Endothelial cell (in vitro differentiated cells): ENCODE measurements at places on chromosomes 12 and 14.
A peak's percentile ranks its signal among the peaks of the same experiment; 100 is the strongest.

GRCh38 chr12:110585231-110585799, 2.2 kb upstream of the PPTC7 start:
- DNase-seq, result peak; percentile 18

DNA sequence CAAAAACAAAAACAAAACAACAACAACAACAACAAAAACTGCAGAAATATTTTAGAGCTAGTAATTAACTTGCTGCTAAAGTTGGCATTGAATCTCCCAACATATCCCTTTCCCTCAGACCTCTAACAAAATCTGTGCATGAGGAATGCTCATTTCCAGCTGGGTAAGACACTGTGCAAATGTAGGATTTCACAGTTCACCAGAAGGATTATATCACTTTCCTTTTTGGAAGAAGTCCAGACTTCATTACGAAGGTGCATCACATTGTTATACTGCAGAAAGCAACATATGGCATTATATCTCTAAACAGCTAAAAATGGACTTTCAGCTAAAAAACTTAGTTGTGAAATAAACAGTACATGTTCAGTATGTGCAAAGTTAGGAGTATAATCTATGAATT, 341.8 kb downstream of the FSCB start:
- no peak for DNase-seq

DNA sequence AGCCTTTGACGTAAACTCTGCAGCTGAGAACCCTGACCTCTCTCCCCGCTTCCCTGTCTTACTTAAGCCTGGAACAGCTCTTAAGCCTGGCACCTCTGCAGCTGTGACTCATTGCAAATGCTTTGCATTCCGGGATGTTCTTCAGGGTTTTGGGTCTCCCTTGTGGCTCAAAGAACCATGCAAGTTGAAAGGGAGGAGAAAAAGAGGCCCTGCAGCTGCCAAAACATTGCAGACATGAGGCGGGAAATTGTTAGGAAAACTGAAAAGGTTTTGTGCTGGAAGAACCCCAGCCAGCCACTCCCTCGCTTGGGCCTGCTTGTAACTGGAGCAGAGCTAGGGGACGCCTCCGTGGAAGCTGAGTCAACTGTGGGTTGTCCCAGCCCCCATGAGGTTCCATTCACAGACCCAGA, 60.2 kb upstream of the FERMT2 start:
- DNase-seq, result no peak

- no peak for DNase-seq
These were observed 208.6 kb downstream of the MED13L start for GRCh38 chr12:116068853-116069252.

DNA sequence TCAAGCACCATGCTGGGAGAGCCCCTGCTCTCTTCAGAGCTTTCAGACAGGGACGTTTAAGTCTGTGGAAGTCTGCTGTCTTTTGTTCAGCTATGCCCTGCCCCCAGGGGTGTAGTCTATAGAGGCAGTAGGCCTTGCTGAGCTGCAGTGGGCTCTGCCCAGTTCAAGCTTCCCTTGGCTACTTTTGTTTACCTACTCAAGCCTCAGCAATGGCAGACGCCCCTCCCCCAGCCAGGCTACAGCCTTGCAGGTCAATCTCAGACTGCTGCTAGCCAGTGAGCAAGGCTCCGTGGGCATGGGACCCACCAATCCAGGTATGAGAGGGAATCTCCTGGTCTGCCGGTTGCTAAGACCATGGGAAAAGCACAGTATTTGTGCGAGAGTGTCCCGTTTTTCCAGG, 37.4 kb upstream of the C12orf71 start:
- no peak for DNase-seq

- DNase-seq, result no peak
These were observed 43.5 kb downstream of the IPO8 start for GRCh38 chr12:30652034-30652696.

GRCh38 chr14:50237427-50237826, 6.0 kb upstream of the SOS2 start:
- no peak for DNase-seq

DNA sequence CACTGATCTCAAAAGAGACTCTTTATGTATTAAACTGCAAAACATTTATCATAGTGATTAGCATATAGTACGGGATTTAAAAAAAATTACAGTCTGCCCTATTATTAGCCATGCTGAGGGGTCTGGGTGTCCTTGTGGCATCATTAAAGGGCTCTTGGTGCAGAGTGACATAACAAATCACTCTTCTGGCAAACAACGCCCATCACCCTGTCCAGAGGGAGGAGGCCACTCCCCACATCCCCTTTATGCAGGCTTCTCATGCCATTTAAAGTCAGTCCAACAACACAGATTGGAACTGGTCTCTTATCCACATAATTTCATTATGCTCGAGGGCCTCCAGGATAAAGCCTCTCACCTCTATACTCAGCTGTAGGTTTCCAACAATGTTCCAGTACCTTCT, 51.1 kb downstream of the TMTC1 start:
- DNase-seq, result no peak

DNA sequence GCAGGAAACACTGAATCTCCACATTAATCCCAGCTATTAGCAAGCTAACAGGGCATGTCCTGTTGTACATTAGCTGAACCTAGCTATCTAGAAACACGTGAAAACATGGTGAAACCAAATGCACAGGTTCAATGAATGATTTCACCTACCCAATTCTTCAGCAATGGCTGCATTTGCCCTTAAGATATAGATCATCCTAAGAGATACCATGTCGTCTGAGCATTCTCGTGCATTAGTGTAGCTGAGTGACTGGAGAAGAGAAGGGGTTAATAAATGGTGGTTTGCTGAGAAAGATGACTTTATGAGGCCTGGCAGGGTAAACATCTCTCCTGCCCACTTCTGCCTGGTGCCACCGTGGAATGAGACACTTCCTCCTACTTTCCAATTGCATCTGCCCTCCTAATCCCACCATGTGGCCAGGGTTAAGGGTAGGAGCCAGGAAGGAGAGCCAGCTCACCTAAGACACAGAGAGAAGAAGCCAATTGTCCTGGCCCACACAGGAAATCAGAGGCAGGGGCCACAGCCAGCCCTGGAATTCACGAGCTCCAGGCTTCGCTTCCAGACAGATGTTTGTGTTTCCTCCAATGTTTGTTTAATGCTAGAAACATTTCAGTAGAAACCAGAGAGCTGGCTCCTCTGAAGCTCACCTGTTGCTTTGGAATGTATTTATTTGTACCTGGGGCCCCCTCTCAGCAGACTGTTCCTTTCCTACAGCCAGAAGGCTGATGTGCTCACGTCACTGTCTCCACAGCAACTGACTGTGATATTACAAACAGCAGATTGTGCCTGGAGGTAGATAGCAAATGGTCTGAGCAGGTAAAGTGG, 126.0 kb upstream of the PARP11 start:
- no peak for DNase-seq

- no peak for DNase-seq
These were observed 376.4 kb downstream of the DIO2 start for GRCh38 chr14:79834868-79835267.

DNA sequence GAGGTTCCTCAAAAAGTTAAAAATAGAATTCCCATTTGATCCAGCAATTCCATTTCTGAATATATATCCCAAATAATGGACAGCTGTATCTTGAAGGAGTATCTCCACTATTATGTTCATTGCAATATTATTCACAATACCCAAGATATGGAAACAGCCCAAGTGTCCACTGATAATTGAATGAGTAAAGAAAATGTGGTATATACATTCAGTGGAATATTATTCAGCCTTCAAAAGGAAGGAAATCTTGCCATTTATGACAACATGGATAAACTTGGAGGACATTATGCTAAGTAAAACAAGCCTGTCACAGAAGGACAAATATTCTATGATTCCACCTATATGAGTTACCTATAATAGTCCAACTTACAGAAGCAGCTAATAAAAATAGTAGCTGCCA, 979.0 kb downstream of the SLC6A15 start:
- DNase-seq, result no peak

DNA sequence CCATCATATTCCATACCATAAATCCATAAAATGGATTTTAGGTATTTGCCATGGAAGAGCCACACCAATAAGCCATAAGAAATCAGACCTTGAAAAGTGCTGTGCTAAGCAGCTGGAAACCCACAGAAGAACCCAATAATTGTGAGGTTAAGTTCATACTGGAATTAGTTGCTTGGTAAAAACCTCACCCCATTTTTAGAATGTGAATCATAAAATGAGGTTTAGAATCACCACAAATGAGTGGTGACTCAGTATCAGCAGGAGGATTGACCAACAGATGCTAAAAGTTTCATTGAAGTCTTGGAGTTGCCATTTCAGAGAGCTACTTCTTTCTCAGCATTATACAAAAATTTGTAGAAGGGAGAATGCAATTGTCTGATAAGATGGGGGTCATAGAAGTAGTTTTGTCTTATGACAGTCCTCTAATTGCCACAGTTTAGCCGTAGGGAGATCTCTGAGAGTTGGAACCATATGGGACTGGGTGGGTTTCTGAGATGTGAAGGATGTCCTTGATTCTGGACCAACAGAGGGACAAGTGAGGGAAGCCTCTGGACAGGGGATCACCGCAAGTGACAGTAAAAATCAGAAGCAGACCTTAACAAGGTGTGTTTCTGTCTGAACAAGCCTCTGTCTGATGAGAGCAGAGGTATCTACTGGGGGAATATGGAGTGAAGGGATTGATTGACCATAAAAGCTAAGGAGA, 1.4 kb upstream of the STON2 start:
- no peak for DNase-seq

DNA sequence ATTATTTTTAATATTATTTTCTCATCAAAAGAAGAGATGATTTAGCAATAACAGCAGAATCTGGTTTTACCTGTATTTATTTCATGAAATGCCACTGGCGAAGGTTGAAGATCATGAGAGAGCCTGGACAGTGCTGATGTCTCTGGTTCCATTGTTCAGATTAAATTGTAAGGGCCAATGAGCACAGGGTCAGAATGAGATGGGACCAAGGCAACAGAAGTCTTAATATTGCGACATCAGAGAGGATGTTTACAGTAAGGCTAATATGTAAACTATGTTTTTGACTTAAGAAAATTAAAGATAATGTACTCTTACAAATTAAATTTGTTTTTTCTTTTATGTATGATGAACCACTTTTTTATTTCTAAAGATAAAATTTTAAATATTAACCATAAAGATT, 35.2 kb upstream of the KLRD1 start:
- no peak for DNase-seq

GRCh38 chr14:52792097-52792415, 649 bp upstream of the GNPNAT1 start:
- no peak for DNase-seq

DNA sequence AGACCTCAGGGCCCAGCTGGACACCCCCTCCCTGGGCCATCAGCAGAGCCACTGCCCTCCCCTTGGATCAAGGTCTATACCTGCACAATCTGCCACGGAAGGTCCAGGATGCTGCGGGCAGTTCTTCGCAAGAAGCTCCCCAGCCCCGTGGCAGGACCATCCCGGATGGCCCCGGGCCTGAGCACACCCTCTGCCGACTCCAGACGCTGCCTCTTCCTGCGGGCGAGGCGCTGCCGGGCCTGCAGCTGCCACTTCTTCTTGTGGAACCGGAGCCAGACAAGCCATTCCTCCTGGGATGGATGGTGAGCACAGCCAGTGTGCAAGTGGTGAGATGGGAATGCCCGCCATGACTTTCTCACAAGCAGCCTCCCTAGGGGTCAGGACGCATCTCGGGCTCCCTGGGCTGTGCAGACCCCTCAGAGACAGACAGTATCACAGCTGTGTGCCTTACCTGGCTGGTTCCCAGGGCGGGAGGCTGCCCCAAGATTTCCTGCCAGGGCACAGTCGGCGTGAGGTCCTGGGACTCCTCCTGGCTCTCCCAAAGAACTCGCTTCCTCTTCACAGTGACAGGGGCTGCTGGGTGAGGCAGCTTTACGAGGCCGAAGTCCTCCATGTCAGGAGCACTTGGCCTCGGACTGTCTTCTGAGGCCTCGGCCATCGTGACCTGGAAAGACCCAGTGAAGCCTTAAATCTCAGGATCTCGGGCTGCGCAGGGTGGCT, 30.8 kb downstream of the P2RX2 start:
- DNase-seq, result no peak

DNA sequence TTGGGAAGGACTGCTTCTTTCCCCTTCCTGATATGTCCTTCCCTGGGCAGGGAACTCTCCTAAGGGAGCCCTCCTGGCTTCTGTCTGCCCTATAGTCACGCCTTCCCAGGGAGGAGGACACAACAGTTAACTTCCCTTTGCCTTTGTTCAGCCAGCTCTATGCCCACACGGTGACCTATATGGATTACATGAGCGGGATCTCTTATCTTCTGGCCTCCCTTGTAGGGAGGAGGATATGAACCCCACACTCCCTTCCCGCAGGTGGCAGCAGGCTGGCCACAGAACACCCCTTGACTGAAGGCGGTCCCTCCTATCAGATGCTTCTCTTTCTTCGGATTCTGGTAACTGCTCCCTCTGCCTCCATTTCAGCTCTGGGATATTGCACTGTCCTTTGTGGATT, 135.6 kb upstream of the MAX start:
- no peak for DNase-seq

- DNase-seq, result no peak
These were observed 25.2 kb downstream of the G2E3 start for GRCh38 chr14:30584058-30584630.

- no peak for DNase-seq
These were observed 6.4 kb downstream of the GNS start for GRCh38 chr12:64752833-64753238.

DNA sequence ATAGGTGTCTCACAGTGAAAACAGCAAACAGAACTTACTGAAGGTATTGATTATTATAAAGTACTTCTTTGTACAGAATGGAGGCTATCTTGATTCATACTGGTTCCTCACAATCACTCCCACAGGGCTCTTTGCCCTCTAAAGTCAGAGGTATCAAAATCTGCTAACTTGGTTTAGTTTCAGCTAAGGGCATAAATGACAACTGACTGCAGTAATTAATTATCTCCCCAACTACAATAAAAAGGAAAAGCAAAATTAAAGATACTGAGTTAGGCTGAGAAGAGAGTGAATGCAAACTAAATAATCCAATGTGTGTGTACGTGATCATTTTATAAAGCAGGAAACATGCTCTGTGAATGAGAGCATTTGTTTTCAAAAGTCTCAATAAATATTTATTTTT, 338.7 kb downstream of the ACSS3 start:
- no peak for DNase-seq

DNA sequence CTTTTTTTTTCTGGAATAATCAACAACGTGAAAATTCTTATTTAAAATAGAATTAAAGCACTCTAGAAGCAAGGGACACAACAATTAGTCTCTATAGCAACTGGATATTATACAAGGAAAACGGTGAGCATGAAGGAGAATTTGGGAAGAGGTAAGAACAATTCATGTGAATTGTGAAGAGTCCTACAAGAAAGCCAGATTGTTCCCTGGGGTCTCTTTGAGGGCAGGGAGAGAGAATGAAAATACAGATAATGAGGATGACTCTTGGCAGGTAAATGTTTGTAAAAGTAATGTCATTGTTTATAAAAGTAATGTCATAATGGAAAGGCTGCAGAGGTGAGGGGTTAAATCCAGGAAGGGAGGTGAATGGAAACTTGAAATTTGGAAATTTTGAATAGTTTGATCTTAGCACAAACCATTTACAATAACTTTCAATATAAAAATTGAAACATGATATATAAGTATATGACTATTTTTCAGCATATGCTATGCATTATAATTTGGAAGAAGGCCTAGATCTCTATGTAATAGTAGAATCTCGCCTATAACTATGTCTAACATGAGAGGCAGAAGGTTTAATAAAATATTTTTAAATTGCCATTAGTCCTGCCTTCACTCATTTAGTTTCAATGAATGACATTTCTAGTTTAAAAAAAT, 378.8 kb upstream of the DCN start:
- no peak for DNase-seq

- no peak for DNase-seq
These were observed 349.2 kb upstream of the LMO3 start for GRCh38 chr12:16955083-16955657.

GRCh38 chr12:113131556-113131955, 4.0 kb downstream of the RASAL1 start:
- no peak for DNase-seq
